DMS79 treated with DMSO at 0.1 percent for 48 hours (cell line): ENCODE measurements at places on chromosomes 12 and 14.

GRCh38 chr14:71956920-71957563 is 24.8 kb downstream of the RGS6 start:
- no peak for DNase-seq

GRCh38 chr12:124582108-124582424 is 14.7 kb upstream of the NCOR2 start:
- no peak for DNase-seq

DNA sequence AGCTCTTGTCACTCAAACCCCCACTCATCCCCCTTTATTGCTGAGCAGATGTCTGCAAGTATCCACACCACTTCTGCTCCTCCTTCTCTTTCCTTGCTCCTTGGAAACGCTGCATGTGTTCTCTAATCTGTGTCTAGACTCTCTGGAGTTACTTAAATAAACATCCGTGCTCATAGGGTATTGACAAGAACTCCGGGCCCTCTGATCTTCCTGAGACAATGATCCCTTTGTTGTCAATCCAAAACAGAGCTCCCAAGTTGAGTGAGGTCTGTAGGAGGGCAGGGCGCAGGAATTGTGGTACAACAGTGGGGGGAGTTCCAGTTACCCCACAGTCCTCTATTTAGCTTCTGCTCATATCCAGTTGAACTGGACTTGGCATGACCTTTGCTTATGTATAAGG is 489.0 kb downstream of the SNAPC1 start:
- DNase-seq = no peak

DNA sequence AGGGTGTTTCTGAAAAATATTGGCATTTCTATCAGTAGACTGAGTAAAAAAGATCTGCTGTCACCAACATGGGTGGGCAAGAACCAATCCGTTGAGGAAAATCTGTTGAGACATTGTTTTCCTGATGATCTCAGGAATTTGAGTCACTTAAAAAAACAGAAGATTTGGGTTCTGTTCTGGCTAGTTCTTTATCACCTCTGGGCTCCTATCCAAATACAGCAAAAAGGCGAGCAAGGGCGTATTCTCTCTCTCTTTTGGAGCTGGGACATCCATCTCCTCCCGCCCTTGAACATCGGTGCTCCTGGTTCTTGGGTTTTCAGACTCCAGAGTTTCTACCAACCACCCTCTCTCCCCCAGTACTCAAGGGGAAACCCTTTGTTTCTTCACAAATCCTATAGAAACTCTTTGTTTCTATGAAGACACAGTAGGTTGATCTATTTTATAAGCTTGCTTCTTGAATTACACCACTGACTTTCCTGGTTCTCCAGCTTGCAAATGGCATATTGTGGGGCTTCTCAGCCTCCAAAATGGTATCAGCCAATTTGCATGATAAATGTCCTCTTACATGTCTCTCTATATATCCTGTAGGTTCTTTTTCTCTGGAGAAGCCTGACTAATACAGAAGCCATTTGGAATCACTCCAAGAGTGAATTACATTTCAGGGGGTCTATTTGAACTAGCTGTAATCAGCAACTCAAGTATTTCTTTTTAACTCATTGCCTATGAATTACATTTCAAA is 263.9 kb upstream of the TMTC1 start:
- no peak for DNase-seq

DNA sequence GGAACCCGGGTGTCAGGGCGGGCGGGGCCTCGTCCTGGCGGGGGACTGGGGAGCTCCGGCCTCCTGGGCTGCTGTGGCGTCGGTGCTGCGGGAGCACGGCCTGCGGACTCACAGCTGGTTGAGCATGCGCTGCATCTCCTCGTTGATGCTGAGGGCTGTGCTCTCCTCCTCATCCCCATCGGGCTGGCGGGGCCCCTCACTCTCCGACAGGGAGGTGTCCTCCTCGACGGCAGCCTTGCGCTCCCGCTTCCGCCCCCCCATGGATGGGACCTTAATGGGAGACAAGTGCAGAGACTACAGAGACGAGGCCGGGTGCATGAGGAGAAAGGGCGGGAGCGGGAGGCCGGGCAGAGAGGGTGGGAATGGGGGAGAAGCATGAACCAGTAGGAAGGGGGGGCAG is 7.3 kb downstream of the IFFO1 start:
- no peak for DNase-seq

DNA sequence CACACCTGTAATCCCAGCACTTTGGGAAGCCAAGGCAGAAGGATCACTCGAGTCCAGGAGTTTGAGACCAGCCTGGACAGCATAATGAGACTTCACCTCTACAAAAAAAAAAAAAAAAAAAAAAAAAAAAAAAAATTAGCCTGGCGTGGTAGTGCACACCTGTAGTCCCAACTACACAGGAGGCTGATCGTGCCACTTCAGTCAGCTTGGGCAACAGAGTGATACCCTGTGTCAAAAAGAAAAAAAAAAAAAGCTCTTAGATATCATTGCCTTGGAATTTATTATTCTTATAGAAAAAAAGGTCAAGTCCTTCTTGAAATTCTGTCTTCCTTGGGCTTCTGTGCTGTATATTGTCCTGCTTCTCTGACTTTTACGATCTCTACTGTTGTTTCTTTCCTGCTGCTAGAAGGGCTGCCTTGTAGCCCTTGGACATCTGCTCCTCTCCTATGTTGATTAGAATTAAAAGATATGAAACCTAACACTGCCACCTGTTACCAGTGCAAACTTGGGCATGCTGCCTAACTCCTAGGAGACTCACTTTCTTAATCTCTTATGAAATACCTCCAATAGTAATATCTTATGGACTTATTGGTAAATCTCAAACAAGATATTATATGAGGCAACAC is 5.7 kb downstream of the TMEM19 start:
- peak; percentile 17 for DNase-seq

DNA sequence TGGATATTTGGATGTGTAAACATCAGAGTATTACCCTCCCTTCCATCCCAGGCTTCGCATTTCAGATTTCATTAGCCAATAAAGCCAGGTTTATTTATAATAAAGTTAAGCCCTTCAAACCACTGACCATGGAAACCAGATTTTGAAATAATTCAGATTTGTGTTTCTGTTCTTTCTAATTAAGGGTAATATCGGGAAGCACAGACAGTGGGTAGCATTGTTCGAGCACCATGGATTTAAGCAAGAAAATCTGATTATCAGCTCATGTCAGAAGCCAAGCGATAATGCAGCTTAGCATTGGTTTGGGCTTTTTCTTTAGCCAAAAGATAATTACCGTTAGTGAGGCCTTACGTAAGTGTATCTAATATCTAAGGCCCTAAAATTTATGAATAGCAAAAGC is 116.1 kb downstream of the C12orf42 start:
- DNase-seq = no peak

DNA sequence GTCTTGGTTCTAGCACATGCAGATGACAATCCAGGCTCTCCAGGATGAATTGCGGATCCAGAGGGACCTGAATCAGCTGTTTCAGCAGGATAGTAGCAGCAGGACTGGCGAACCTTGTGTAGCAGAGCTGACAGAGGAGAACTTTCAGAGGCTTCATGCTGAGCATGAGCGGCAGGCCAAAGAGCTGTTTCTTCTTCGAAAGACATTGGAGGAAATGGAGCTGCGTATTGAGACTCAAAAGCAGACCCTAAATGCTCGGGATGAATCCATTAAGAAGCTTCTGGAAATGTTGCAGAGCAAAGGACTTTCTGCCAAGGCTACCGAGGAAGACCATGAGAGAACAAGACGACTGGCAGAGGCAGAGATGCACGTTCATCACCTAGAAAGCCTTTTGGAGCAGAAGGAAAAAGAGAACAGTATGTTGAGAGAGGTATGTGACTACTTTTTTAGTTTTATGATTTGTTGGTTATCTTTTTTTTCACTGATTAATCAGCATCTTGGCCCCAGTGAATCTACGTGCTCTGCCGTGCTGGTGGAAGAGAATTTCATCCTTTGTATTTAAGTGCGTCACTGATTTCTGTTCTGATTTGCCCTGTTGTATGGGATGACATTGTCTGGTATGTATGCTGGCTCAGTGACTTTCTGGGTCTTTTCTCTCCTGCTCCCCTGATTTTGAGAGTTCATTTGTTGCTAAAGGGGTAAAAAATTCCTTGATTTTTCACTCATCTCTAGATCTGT is 92.3 kb downstream of the ERC1 start:
- no peak for DNase-seq

- DNase-seq = peak; percentile 86
Measured at GRCh38 chr14:77067632-77068516, 30.2 kb upstream of the CIPC start.

GRCh38 chr14:41605550-41606281 is 960 bp upstream of the LRFN5 start:
- DNase-seq = peak; percentile 95
